CD8-positive, alpha-beta memory T cell (primary cell): ENCODE measurements at places on chromosomes 3 and 15.

GRCh38 chr3:195081242-195081963 lies 189.6 kb downstream of the XXYLT1 start:
- DNase-seq: no peak

- DNase-seq: no peak
Observed at GRCh38 chr3:195570344-195570743, 13.4 kb downstream of the APOD start.

DNA sequence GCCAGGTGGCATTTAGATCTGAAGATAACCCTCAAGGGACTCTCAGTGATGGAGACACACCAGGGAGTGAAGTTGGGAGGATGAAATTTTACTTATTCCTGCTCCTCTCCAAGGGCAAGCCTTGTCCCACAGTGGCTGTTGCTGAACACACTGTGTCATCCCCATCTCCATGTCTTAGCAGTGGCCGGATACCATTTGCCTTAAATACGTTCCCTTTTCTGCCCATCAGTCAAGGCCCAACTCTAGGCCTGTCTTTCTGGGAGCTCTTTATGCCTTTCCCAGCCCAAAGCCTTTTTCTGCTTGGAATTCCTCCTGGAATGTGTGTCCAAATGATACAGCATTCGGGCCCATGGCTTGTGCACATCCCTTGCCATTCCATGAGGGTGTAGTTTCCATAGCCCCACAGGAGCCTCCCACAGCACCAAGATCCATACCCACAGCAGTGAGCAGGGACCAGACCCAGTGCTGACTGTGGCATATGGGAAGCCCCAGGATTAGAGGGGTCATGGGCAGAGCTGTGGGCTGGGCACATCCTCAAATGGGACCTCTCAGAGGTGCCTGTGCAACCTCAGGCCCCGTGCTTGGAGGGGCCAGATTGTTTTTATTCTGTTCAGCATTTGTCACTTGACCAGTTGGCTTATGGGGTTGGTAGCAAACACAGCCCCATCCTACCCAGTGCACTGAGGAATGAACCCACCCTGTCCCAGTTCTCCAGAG lies 63.7 kb upstream of the PRR23C start:
- DNase-seq: no peak

DNA sequence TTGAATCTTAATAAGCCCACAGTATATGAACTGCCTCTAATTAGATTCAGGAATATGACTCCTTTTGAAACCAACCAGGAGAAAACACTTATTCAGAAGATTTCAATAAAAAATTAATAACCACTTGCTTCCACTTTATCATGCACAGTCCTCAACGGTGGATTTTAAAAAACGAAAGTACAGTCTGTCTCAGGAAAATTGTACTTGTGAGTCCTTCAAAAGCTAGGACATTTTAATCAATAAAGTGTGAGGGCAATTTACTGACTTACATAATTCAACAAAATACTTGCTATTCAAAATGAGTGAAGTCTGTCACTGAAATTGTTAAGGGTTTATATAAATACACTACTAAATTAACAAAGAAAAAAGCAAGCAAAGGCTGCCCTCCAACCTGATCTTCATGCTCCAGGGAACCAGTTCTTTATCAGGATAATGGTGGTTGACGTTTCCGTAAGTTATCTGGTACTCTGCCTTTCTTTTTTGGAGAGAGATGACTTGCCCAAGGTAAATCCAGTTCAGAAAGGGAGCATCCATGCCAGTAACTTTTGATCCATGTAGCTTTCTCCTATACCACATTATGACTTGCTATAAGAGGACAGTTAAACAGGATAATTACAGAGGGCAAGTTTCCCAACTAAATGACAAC lies 17.0 kb downstream of the SUCLG2 start:
- DNase-seq: no peak

- no peak for DNase-seq
Observed at GRCh38 chr3:125511420-125512118, 8.4 kb downstream of the SNX4 start.

GRCh38 chr3:81726132-81726531 lies 35.3 kb downstream of the GBE1 start:
- DNase-seq: no peak

DNA sequence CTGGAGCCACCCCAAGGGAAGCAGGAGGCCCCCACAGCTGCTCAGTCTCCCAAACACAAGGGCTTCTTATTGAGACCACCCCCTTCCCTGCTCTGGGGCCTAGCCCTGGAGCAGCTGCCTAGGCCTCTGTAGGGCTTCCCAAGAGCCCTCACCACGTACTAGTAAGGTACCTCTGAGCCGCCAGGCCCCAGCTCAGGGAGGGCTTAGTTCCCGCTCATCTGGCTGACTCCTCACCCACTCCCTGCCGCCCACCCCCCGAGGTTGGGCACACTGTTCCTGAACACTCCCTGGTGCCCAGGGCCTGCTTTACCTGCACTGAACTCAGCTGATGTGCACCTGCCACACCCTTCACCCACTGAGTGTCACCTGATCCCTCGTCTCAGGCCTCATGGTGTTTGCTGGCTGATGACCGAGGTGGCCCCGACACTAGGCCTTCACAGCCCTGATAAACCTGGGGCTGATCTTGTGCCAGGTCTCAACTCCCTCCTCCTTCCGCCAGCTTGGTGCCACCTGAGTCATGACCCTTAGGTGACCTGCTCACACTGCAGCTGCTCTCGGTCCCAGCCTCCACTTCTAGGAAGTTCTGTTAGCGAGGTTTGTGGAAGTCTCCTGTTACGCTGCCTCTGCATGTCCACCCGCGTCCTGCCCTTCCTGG lies 18.0 kb upstream of the SPTBN5 start:
- DNase-seq: no peak

- DNase-seq: no peak
Observed at GRCh38 chr3:65548848-65549625, 489.7 kb downstream of the MAGI1 start.
